Foreskin fibroblast (primary cell): ENCODE measurements at places on chromosomes 2 and 18.

GRCh38 chr18:57859314-57859713, 56.2 kb upstream of the ATP8B1 start:
- peak; percentile 31 for DNase-seq

DNA sequence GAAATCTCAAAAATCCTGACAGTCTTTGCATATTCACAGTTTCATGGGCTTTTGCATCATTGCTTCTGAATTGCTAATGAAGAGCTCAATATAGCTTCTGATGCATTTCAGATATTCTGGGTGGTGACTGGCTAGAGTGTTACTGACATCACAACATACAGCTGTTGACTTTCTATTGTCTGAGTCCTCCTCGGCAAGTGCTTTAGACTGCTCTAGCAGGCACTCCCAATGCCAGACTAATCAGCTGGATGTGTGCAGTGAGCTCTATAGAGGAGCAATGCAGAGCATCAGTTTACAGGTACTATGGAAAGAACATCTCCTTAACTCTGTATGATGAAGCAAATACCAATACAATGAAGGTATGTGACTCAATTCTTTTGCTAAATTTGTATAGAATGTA, 54.9 kb downstream of the R3HDM1 start:
- DNase-seq, result no peak

DNA sequence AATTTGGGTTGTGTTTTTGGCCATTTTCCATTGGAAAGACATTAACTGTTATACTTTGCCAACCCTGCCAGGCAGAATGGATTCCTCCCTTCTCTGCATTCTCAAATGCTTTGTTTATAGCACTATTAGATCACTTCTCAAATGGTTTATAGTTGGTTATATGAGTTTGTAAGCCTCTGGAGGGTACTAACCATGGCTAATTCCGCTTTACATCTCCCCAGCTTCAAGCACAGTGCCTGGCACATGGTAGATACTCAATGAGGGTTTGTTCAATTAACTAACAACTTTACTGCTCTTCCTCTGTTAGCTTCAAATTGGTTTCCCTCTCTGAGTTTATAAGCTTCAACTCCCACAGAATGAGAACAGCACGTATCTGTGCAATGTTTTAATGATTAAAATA, 213.5 kb downstream of the SOX11 start:
- DNase-seq, result no peak

DNA sequence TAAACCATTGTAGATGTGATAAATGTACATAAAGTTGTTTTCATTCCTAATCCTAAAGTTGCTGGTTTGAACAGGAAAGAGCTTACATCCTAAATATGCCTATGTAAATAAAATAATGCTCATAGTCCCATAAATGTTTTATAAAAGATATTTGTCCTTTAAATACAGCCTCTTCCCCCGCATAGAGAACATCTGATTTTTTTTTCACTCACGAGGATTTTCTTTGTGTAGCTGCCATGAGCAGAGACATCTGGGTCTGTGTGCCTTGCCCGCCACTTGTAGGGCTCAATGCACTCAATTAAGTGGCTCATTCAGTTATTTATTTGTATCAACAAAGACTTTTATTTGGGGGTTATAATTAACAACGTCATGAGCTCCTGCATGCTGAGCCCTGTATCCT, 72.8 kb downstream of the SOWAHC start:
- no peak for DNase-seq

DNA sequence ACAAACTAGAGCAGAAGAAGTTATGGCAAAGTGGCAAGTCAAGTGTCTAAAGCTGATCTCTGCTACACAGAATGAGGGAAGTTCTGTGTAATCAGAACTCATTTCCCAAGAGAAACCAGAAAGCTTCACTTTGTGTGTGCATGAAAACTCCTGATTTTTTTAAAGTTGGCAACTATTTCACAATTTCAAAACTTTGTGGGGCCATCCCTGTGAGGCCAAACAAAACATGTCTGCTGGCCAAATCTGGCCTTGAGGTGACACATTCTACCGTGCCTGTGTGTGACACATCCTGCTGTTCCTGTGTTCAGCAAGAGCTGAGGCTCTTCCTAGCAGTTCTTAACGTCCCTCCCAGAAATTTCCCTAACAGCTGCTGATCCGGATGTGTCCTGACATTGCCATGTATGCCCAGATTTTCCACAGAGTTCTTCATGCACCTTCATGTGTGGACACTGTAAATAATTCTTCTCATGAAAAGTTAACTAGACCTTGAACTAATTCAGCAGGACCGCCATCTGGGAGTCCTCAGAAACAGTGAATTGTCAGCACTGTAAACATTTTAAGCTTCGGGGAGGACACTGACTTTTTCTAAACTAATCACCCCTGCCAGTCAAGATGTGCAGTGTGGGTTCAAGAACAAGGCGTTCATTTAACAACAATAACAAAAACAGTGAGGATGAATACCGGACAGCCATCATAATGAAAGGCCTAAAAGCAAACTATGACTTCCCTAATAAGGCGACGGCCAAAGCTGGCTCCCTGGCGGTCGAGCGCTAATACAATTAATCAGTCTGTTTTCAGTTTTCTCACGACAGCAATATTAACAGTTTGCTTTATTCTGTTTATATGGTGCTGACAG, 99.0 kb downstream of the PLEKHM3 start:
- peak; percentile 92 for DNase-seq

DNA sequence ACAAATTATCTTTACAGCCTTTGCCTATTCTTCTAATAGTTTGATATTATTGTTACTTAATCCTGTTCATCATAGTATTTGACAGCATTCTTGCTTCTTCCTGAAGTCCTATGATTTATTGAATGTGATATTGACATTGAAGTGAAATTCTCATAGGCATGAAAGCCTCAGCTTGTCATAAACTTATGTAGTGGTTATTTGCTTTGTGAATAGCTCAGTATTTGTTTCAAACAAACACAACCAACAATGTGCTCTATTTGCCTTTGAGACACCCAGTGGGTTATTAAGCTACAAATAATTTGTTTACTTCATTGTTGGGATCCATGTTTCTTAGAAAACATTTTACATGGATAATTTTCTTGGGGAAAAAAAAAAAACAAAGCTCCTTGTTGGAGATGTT, 57.2 kb downstream of the TTC39C start:
- DNase-seq, result no peak

DNA sequence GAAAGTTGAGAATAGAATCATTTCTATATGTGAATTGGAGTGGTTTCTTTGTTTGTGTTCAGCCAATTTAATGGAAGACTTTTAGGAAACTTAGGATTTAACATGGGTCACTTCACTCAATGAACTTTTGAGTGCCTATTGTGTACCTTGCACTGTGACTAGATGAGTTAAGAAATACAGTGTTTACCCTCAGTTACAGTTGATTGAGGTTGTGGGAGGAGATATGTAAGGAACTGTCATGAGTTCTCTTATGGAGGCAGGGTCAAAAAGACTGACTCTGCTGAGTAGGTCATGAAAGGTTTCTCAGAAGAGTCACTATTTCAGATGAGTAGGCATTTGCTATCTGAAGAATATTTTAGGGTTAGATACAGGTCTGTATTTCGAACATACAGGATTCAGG, 98.6 kb downstream of the RAB3GAP1 start:
- no peak for DNase-seq

- DNase-seq, result peak; percentile 59
Observed at GRCh38 chr2:43840965-43841364, 2.2 kb downstream of the ABCG8 start.

DNA sequence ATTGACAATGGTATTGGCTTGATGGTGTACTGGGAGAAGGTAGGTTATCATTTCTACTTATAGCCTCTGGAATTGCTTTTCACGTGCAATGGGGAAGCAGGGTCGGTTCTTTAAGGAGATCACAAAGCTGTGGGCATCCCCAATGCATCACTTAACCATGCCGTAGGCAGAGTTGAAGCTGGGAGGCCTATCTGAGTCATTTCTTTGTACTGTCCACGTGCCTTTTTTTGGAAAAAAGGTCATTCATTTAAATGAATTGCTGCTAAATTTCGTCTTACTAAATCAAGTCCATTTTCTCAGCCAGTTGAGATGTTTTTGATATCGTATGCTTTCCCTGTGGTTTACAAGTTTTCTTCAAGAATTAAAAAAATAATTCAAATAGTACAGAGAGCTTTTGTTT, 17.2 kb upstream of the GYPC start:
- no peak for DNase-seq

- peak; percentile 63 for DNase-seq
Observed at GRCh38 chr2:65299246-65299645, 71.6 kb downstream of the ACTR2 start.

DNA sequence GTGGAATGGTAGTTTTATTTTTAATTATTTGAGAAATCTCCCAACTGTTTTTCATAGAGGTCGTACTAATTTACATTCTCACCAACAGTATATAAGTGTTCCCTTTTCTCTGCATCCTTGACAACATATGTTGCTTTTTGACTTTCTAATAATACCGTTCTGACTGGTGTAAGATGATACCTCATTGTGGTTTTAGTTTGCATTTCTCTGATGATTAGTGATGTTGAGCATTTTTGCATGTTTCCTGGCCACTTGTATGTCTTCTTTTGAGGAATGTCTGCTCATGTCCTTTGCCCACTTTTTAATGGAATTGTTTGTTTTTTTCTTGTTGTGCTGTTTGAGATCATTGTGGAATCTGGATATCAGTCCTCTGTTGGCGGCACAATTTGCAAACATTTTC, 242.5 kb downstream of the ZNF521 start:
- DNase-seq, result peak; percentile 25

DNA sequence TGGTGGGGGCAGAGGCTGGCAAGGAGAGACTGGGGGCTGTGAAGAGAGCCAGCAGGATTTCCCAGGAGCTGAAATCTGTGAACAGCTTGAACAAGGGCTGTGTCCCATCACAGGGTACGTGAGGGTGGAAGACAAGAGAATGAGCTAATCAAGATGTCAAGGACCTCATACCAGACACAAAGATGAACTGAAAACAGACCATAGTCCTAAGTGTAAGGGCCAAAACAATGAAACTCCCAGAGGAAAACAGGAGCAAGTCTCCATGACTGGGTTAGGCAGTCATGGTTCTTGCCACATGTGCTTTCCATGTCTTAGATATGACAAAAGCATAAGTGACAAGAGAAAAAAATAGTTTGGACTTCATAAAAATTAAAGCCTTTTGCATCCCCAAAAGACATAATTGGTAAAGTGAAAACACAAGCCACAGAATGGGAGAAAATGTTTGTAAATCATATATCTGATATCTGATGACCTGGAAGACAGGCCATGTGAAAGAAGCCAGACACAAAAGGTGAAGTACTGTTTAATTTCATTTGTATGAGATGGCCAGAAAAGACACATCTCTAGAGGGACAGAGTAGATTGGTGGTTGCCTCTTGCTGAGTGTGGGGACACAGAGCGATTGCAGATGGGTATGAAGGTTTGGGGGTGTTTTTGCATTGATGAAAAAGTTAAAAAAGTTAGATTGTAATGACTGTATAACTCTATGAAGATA, 67.6 kb downstream of the FHOD3 start:
- DNase-seq, result no peak

GRCh38 chr2:6103949-6104348, 411.8 kb downstream of the SOX11 start:
- DNase-seq, result no peak

GRCh38 chr18:74963820-74964446, 245.0 kb downstream of the PTGR3 start:
- DNase-seq, result peak; percentile 60

DNA sequence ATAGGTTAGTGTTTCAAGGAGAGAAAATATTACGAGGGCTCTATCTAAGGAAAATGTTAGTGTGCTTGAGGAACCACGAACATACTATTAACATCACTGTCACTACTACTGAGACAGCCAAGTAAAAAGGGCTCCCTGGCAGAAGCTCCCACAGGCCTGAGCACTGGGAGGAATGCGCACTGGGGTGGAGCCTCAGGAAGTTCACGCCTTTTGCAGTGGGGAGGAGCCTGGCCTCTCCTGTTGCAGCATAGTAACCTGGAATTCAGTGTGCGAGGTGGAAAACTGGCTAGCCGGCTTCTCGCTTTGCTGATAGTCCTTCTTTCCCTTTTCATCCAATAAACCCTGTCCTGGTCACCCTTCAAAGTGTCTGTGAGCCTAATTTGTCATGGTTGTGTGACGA, 250.3 kb downstream of the ERBB4 start:
- no peak for DNase-seq

- DNase-seq, result no peak
Observed at GRCh38 chr18:24209558-24209957, 70.7 kb downstream of the CABYR start.

GRCh38 chr2:44547718-44548117, 186.0 kb downstream of the CAMKMT start:
- DNase-seq, result no peak

DNA sequence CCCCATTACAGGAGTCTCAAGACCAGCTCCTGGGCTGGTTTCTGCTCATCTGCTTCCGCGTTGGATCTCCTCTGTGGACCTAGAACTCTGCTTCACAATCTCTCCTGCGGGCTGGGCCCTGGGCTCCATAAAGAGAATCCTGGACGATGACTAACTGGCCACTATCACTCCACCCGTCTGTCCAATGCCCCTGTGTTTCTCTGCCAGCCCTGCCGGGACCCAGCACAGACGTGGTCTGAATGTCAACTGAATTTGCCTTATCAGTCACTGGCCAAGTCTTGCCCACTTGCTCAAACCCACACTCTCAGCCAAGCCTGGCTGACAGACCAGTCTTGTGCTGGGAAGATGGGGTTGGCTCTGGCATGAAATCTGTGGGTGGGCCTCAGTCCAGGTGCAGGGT, 17.4 kb downstream of the KIF3C start:
- no peak for DNase-seq

GRCh38 chr2:65583061-65583460, 150.7 kb upstream of the SPRED2 start:
- no peak for DNase-seq

DNA sequence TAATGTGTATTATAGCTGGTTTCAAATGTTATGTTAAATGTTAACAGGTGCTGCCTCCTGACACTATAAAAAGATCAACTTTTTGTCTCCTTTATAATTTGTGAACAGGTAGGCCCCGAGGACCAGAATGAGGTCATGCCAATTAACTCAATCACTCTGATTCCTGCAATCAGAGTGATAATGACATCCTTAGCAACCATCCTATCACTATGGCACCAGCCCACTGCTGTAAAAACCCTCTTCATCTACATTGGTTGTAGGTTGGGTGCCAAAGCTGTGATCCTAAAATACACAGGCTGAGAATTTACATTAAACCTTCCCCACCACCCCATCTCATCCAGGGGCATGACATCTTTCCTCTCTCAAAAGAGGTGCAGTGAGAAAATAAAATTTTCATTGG, 103.5 kb downstream of the CPO start:
- DNase-seq, result no peak

GRCh38 chr18:54109131-54109683, 115.3 kb downstream of the MBD2 start:
- peak; percentile 12 for DNase-seq

- DNase-seq, result no peak
Observed at GRCh38 chr2:218658671-218659257, 659 bp downstream of the ZNF142 start.

GRCh38 chr18:61606759-61607158, 273.5 kb downstream of the CDH20 start:
- peak; percentile 95 for DNase-seq

- no peak for DNase-seq
Observed at GRCh38 chr18:41569867-41570266, 385.2 kb upstream of the PIK3C3 start.
